Renal cortical epithelial cell (primary cell): ENCODE measurements at places on chromosomes 4 and X. TPM values are rescaled to one million over a fixed set of nuclear protein-coding genes. Genes with fewer than 3 reads are reported as not detected.

Gene MAGEB17
- not detected in 2 replicates for total RNA-seq

Gene PRSS12
- total RNA-seq = 2.0 and 10.8 TPM in 2 replicates

Gene MAGEB10
- not detected in 2 replicates for total RNA-seq

Gene FGF13
- 0.52 and 0.89 TPM in 2 replicates for total RNA-seq

DNA sequence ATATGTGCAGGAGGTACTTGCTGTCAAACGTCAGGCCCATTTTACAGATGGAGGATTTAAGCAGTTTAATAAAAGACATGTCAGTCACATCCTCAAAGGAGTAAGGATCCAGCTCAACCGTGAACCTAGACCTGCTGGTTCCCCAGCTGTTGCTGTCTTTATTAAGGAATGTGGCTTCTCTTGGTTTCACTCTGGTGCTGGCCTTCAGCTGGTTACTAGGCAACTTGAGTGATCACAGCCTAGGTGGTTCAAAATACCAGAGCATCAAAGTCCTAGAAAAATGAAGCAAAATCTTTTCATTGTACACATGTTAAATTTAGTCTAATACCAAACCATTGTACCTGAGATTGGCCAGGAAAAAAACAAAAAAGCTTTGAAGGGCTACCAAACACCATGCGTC, 32.7 kb upstream of the GLRA2 start:
- DNase-seq = peak; percentile 4

Gene ACTRT1
- not detected in 2 replicates for total RNA-seq

- no peak for DNase-seq
Measured at GRCh38 chrX:36583674-36584073, 424.5 kb upstream of the FAM47C start.

DNA sequence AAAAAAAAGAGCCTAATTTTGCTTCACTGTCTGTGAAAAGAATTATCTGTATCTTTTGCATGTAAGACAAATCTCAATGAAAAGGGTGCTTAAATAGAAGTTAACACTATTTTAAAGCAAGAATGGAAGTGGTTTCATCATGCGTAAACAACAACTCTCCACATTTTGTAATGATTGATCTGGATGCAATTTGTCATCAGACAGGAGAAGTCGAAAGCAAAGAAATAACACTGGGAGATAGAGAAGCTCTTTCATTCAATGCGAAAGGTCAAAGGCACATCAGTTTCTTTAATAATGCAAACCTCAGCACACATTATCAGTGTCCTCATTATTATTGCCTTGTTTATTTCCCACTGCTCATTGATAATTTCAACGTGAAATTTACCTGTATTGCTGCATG, 8.8 kb downstream of the KLKB1 start:
- no peak for DNase-seq

Gene BTC
- 8.9 and 15.3 TPM in 2 replicates for total RNA-seq

Gene LPAR4
- 0.70 TPM in 1 of 2 replicates, not detected in the other for total RNA-seq

- DNase-seq = no peak
Measured at GRCh38 chr4:148118633-148119032, 323.6 kb downstream of the NR3C2 start.

Gene ATP6AP2
- total RNA-seq = 115 and 169 TPM in 2 replicates

Gene ETNPPL
- total RNA-seq = not detected in 2 replicates

Gene MRPS18C
- total RNA-seq = 17.2 and 23.1 TPM in 2 replicates

DNA sequence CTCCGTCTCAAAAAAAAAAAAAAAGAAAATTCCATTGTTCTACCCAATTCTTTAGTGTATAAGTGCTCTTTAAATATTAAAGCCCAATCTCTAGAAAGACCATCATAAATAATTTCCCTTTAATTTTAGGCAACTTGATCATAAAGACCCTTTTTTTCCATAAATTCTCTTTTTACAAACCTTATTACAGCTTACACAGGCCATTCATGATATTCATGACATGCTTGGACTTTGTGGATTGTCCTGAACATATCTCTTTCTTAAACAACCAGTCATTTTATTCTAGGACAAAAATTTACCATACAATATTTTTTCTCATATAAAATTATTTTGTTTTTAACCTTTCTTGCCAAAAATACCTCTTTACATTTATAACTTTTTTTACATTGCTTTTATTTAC, 30.5 kb downstream of the TLR8 start:
- DNase-seq = no peak
